ENCODE measurements at places on chromosomes 2 and 18.
A peak's percentile ranks its signal among the peaks of the same experiment; 100 is the strongest.

DNA sequence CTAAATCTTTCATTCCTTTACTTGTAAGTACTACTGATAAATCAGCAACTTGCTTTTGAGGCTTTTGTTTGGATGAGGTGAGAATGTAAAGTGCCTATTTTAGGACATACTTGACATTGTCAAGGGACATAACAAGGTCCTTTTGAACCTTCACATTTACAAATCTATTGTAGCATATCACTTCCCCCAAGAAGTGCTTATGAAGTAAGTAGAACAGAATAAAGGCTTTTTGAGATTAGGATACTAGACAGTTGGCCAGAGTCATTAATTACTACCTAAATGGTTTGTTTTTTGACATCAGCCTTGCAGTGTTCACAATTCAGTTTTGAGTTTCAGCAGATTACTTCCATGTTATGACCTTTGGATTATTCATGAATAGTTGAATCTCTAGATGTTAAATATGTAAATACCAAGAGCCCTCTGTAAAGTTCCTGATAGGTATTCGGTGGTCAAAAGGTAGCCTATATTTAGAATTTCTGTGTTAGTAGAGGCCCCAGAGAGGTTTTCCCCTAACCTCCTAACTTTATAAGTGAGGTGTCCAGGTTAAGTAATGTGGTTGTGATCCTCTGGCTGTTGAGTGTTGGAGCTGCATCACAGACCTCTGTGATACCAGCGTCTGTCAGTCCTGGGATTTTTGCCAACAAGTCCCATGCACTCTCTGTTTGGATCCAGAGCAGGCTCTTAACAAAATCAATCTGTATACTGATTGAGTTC is 67.2 kb downstream of the LCLAT1 start:
- DNase-seq = no peak

DNA sequence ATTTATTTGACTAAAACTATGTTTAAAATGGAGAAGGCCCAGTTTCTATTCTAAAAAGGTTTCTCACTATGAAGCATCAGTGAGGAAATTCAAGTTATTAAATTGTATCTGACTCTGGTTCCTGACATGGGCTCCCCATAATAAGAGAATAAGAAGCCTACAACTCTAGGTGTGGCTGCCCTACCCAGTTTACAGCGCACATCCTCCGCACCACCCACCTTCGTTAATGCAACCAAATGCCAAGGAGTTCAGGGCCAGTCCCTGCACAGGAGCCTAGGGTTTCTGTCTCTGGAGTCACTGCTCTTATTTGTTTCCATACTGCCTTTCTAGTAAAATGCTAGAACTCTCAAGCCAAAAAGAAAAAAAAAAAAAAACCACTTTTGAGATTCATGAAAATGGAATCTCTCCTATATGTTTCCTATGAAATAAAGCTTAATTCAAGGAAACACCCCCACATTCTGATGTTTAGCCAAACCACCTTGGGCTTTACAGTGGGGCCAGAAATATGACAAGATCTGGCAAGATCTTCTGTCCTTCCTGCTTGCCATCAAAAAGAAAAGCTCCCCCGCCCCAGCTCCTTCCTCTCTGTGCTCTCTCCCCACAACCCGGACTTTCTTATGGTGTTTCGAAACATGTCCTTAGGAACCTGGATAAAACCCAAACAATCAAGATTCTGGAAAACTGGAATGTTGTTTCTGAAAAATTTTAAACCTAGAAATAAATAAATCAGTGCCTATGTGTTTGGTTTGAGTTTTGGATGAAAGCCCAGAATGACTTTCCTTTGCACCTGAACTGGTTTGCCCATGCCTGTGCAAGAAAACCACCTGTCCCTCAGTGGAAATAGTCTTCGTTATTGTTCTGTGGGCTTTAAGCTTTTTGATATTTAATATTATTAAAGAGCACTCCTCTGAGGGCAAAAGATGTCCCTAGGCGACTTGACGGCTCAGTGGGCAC is 136.7 kb downstream of the SP3 start:
- DNase-seq = no peak

DNA sequence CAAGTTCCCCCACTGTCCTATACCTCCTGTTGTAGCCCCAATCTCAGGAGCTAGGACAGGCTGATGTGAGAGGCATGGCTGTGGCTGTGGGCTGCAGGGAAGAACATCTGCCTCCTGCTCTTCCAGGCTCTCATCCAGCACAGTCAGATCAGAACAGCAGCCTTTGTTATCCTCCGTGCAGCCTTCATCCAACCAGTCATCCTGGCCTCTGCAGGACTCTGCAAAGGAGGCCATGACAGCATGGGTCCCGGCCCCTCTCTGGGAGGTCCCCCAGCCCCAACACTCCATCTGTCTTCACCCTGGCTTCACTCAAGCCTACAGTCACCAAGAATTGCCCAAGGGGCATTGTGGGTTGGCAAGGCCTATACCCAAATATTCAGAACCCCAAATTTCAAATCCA is 223.2 kb upstream of the COPS8 start:
- no peak for DNase-seq

- DNase-seq = peak; percentile 66
These were observed 769 bp downstream of the ATF2 start for GRCh38 chr2:175167076-175167791.

DNA sequence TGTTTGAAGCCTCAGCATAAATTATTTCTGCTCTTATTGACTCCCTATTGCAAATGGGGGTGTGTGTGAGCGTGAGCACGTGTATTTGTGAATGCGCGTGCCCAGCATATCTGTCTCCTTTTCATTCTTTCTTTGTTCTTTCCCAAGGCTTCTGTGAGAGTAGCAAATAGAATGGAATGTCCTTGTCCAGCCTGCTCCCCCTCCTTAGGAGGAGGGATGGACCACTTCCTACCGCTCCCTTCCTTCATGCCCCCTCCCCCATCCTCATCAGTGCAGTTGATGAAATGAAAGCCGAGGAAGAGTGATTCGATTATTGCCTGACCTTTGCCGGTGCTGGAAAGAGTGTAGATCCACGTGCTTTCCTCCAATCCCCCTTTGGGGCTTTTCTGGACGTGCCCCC is 102.0 kb downstream of the CPO start:
- no peak for DNase-seq

DNA sequence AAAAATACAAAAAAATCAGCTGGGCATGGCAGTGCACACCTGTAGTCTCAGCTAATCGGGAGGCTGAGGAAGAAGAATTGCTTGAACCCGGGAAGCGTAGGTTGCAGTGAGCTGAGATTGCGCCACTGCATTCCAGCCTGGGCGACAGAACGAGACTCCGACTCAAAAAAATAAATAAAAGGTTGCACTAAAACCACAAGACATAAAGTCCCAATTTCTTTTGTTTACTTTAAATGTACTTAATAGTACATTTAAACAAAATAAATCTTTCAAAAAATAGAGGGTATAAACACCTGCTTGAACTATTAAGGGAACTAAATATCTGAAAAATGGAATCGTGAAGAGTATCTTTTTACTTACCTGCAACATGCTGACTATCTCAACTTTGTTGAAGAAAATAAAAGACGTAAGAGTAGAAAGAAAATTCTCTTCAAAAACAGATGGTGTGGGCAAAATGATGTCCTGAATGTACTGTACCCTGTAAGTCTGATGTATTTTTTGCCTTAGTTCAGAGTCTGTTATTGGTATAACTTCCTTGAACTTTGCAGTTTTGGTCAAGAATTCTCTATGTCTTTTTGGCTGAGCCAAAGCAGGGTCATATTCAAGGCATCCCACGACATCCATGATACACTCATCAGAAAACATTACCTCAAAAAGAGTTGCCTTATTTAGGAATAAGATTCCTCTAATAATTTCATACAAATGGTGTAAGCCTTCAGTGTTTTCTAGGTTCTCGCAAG is 19.2 kb downstream of the PPP4R3B start:
- DNase-seq = no peak

DNA sequence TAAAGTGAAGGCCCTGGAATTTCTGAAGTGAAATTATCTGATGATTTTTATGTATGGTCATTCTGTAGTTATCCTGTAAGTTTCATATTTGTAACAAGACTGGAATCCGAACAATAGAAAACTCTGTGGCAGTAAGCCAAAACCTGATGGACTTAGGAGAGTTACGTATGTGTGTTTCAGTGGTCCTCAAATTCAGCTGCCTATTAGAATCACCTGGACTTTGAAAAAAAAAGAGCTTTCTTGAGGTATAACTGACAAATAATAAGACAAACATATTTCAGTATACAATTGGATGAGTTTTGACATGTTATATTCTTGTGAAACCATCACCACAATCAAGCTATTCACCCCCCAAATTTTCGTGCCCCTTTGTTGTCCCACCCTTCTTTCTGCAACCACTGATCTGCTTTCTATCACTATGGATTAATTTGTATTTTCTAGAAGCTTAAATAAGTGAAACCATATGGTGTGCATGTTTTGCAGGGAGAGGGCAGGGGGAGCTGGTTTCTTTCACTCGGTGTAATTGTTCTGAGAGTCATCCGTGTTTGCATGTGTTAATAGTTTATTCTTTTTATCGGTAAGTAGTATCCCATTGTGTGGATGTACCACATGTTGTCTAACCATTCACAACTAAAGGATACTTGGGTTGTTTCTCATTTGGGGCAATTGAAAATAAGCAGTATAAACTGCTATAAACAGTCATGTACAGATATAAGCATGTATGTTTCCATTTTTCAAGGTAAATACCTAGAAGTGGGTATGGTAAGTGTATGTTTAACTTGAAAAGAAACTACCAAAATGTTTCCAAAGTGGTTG is 50.2 kb upstream of the EML4 start:
- no peak for DNase-seq

GRCh38 chr18:51811883-51812282 is 528.1 kb upstream of the DCC start:
- DNase-seq = no peak

GRCh38 chr2:42568401-42569115 is at the start of gene MTA3:
Gene MTA3 (plus strand): TSS chr2:42568632. CDS start chr2:42568746, 114 bp downstream.
- DNase-seq = peak; percentile 60

- DNase-seq = no peak
These were observed 794 bp downstream of the GKN2 start for GRCh38 chr2:68951899-68952298.

DNA sequence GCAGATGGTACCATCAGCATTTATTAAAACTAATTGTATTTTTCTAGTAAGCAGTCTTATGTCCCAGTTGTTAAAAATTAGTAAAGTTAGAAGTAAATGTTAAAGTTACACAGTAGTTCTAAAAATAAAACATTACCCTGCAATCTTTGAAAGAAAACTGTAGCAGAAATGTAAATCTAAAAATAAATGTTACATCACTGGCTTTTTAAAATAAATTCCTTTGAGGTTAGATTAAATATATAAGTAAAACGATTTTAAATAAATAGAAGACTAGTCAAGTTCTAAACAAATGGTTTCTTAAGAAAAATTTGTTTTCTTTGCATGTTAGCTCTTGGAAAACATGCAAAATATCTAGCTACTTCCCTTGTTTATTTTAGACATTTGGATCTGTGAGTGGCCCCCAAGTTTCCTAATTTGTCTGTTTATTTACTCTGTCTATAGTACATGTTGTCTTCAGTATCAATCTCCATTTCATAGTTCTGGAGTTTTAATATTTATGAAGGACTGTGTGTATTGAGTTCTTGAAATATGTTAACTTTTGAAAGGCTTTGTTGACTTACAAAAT is 58.2 kb downstream of the GLS start:
- no peak for DNase-seq

DNA sequence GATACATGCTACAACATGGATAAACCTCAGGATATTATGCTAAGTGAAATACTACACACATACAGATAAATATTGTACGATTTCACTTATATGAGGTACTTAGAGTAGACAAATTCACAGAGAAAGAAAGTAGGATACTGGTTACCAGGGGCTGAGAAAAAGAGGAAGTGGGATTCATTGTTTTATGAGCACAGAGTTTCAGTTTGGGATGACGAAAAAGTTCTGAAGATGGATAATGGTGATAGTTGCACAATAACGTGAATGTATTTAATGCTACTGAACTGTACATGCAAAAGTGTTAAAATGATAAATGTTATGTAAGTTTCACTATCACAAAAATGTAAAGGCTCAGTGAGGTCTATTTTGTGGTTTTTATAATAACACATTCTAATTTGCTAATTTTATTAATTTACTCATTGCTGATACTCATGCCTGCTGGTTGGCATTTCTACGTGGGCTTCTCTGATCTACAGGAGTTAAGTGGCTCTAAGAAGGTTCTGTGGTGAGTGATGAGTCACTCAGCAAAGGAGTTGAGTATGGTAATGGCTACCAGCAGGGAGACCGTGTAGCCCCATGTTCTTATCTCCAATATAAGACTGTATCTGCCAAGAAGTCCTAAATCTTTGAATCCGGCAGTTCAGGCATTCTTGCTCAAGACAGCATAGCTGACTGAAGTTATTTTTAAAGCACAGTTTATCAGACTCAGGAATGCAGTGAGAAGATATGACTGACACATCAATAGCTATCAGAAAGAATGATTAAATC is 41.1 kb downstream of the UPP2 start:
- no peak for DNase-seq

Data from NCI-H510A (cell line).